ENCODE measurements at places on chromosomes 2 and 18.
A peak's percentile ranks its signal among the peaks of the same experiment; 100 is the strongest.

DNA sequence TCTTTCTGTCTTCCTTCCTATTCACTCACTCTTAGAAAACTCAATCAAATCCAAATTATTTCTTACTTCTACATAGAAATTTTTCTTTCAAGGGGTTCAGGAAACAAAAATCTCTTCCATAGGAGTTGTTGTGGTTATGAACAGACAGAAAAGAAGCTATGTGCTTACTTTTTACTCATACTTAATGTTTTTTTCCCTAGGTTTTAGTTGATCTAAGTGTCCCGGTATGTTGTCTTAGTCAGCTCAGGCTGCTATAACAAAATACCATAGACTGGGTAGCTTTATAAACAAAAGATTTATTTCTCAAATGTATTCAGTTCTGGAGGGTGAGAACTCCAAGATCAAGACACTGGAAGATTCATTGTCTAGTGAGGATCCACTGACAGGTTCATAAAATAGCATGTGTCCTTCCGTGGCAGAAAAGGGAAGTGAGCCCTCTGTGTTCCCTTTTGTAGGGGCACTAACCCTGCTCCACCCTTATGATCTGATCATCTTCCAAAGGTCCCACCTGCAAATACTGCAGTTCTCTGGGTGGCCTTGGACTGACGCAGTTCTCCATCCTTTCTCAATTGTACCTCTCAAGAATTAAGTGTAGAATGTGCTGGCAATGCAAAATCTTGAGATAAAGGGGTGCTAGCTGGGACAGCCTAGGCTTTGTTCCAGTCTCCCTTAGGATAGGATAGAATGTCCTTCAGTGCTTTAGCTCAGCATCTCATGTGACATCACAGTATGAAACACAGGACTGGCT lies 14.4 kb upstream of the VRK2 start:
- DNase-seq, result no peak

- DNase-seq, result no peak
Observed at GRCh38 chr2:201797175-201797840, 9.0 kb upstream of the CDK15 start.

DNA sequence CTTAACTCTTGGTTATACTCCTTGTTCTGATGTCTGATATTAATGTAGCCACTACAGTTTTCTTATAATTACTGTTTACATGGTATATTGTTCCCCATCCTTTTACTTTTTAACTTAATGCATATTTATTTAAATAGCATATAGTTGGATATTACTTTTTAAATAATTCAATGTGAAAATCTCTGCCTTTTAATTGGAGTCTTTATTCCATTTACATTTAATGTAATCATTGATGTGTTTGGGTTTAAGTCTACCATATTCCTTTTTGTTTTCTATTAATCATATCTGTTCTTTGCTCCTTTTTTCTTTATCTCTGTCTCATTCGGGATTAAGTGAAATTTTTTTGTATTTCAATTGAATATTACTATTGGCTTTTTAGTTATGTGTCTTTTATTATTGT lies 109.1 kb downstream of the MTX2 start:
- no peak for DNase-seq

DNA sequence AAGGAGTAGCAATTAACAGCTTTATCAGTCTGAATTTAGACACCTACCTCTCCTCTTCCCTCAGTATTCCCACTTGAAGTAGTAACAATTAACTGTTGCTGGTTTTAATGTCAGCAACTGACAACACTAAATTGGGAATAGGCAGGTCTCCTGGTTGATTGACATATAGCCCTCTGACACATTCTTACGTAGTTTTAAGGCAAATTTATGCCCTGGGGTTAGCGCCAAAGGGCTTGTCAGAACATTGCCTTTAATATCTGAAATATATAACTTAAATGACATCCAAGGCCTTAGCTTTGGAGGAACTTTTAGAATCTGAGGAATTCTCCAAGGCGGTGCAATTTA lies 7.4 kb downstream of the ASXL3 start:
- DNase-seq, result no peak

DNA sequence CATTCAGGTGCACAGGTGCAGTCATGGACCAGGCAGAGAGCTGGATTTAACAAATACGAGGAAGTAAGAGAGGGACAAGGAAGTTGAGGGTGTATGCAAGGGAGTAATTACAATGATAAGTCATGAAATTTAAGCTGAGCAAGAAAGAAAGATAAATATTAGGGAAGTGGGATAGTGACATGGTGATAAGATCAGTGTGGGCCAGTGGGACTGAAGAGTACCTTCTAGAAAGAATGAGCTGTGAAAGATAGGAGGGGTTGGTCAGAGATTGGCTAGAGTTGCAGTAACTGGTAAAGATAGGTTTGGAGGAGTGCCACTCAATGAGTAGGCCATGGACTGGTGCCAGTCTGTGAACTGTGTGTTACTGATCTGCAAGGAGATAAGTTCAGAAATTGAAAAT lies 200.8 kb upstream of the SIX3 start:
- no peak for DNase-seq

DNA sequence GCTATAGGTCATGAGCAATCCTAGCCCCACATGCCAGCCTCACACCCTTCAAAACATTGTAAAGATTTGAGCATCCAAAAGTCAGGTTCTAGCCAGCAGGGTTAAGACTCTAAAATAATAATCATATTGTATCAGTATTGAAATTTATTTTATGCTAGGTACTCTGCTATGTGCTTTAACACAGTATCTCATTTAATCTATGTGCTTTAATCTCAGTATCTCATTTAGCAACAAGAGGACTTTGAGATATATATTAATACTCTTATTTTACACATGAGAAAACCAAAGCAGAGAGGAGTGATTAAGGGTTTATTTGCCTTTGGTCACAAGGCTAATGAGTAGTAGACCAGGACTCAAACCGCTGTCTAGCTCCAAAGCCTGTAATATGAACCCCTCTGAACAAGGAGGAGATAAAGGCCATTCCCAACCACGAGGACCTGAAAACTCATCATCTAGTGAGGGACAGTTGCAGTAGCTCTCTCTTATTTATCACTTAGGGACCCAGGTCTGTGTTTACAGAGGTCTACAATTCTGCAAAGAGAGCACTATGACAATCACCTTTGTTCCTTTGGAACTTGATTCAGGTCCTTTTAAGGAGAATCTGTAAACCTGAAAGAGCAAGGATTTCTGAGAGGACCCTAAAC lies 116.5 kb upstream of the SERTAD2 start:
- no peak for DNase-seq

DNA sequence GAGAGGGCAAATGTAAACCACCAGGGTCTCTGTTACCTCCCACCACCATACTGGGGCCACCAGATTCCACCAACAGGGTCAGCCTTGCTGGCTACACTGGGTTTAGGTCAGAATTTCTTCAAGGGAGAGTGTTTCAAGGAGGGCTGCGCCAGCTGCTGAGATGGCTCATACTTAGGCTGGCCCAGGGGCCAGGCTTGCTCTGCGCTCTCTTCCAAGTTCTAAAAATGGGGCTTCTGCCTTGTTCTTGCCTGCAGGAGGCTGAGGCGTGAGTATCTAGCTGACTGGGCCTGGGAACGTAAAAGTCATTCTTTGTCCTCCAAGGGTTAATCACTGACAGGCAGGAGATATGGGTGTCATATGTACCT lies 28.1 kb downstream of the MRPL33 start:
- no peak for DNase-seq

- DNase-seq, result no peak
Observed at GRCh38 chr2:240212425-240213225, 72.2 kb upstream of the OTOS start.

DNA sequence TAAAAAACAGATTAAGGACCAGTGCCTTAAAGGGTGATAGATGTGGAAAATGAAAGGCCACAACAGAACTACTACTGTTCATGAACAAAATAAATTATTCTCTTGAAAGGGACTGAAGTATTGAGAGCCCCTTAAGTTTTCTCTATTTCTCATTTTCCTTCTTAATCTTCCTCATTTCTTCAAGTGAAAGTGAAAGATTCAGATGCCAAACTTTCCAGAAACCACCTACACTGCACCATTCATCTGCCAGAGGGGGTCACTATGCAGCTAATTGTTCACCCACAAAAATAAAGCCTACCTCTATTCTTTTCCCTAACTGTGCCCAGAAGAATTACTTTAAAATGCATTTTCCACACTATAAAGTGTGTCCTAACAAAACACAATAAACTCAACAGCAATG lies 140.1 kb downstream of the NR4A2 start:
- DNase-seq, result no peak

DNA sequence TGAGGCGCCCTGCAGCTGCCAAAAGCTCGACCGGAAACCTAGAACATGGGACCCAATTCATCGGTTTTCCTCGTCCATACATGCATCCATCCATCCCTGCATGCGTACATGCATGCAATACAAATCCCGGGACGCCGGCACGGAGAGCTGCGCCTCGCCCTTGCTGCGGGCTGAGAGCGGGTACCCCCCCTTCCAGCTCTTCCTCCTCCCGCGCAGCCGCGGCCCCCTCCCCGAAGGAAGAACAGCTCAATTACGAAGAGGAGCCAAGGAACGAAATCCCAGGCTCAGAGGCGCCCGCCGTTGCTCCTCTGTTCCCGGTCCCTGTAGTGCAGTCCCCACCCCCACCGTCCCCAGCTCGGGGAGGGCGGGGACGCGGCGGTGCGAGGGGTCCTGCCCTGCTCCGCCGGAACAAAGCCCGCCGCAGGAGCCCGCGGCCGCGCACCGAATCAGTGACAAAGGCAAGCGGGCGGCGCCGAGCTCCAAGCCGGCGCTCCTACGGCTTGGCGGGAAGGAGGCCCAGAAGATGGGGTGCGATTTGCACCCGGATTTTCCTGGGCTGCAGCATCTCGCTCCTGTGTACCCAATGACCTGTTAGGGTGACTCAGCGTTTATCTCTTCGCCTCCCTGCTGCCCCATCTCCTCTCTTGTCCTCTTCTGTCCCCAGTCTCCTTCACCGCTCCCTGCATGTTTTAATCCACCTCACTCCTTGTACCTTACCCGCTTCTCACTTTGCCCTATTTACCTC lies 8.9 kb upstream of the POU3F3 start:
- no peak for DNase-seq

- DNase-seq, result no peak
Observed at GRCh38 chr2:150594299-150594698, 106.8 kb upstream of the RND3 start.

- DNase-seq, result no peak
Observed at GRCh38 chr2:68861330-68861729, 9.9 kb downstream of the BMP10 start.

- DNase-seq, result peak; percentile 64
Observed at GRCh38 chr18:45690975-45691815, 32.8 kb upstream of the SLC14A1 start.

GRCh38 chr2:20352230-20352578 lies 1.6 kb upstream of the PUM2 start:
- no peak for DNase-seq

GRCh38 chr2:129276978-129277584 lies 702.4 kb upstream of the RAB6C start:
- DNase-seq, result no peak

- no peak for DNase-seq
Observed at GRCh38 chr2:214575030-214575429, 164.2 kb downstream of the VWC2L start.

- DNase-seq, result peak; percentile 61
Observed at GRCh38 chr18:74498712-74499627, 2.8 kb downstream of the CNDP2 start.

DNA sequence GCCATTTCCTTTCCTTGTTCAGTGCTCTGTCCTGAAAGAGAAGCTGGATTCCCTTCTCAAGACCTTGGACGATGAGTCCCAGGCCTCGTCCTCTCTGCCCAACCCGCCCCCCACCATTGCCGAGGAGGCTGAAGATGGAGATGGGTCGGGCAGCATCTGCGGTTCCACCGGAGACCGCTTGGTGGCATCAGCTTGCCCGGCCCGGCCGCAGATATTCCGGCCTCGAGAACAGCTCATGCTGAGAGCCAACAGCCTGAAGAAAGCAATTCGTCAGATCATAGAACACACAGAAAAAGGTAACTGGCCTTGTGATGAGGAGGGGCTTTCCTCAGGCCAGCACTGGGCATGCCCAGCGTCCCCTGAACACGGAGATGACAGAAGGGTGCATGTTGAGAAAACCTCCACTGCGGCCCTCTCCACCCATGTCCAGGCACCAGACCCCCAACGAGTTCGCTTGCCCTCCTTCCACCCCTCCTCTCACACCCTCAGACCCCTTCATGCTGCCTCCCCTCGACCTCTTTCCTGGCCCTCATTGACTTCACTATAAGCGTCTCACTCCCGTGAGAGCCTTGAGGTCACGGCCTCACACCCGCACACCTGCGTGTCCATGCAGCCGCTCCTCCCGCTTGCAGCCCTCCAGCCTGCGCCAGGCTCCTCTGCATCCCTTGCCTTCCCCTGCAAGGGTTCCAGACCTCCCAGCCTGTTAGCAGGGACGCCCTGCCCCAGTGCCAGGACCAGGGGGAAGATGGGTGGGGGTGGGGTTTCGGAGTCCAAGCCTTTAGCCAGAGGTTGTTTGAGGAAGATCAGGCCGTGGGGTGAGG lies 95.0 kb downstream of the DGKD start:
- no peak for DNase-seq

- DNase-seq, result no peak
Observed at GRCh38 chr2:25804338-25804737, 73.9 kb downstream of the ASXL2 start.

DNA sequence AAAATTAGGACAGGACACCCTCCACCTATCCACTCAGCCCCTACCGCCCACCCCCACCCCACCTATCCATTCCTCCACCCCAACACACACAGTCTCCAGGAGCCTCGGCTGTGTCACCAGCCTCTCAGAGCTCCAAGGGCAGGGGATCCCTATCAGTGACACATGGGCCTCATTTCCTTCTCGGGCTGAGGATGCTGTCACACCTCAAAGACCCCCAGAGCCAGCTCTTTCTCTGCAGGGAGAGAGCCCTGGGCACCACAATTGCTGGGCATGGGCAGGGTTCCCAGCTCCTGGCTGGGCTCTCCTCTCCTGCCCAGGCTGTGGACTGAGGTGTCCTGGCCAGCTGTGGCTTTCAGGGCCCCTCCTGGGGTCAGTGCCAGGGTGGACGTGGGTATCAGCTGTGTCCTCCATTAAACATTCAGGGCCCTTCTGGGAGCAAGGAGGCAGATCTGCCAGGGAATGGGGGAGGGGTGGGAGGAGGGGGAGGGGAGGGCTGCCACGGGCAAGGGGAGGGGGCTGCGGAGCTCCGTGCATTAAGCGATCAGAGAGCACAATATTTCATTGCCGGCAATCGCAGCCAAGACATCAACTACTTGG lies 14.3 kb upstream of the ECEL1 start:
- no peak for DNase-seq

DNA sequence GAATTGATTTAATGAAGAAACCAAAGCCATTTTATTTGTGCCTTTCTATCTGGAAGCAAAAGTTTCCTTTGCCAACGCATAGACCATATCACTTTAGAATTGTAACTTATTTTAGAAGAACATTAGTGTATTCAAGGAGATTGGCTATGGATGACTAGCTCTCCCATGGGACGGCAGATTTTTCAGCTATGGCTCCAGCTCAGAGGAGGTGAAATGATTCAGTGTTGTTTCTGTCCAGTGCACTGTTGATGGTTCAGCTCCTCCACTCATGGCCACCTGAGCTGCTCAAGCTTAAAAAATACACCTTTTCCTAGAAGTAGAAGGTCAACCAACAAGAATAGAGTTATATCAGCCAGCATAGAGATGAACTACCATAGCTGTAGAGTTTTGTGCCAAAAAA lies 1597.5 kb upstream of the PIK3C3 start:
- DNase-seq, result no peak

- DNase-seq, result no peak
Observed at GRCh38 chr2:223235986-223236385, 184.0 kb downstream of the KCNE4 start.
